Stimulated activated CD4-positive, alpha-beta T cell treated with anti-CD3 and anti-CD28 coated beads, TNF-alpha, amount 100 ng/mL, for 1 hour (primary cell): ENCODE measurements at places on chromosomes 3 and 15.

- no peak for DNase-seq
These were observed 5.0 kb downstream of the MKRN3 start for GRCh38 chr15:23570486-23570885.

- no peak for DNase-seq
These were observed 45.8 kb downstream of the IGF1R start for GRCh38 chr15:98694161-98694560.

- DNase-seq = no peak
These were observed 17.6 kb downstream of the ACAD11 start for GRCh38 chr3:132641837-132642538.

GRCh38 chr15:85112997-85113396, 131.3 kb downstream of the PDE8A start:
- no peak for DNase-seq

DNA sequence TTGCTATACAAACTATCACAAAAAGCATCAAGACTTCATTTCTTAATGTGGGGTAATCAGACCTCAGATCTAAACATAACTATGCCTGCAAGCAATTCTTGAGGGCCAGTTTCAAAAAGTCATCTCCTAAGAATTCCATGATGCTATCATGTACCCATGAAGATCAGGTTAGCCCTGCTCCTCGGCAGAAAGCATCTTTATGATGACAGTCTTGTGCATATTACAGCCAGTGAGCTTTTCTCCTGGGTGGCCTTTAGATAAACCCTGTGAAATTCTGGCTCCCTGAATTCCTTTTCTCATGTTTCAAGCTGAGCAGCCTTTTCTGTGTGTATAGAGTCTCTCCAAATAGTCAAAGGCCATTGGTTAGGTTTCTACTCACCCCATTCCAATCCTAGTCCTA, 201.9 kb upstream of the MCTP2 start:
- no peak for DNase-seq

GRCh38 chr15:40161693-40162391, 973 bp downstream of the BUB1B start:
- DNase-seq = no peak

GRCh38 chr3:17632401-17633100, 109.9 kb downstream of the TBC1D5 start:
- no peak for DNase-seq

DNA sequence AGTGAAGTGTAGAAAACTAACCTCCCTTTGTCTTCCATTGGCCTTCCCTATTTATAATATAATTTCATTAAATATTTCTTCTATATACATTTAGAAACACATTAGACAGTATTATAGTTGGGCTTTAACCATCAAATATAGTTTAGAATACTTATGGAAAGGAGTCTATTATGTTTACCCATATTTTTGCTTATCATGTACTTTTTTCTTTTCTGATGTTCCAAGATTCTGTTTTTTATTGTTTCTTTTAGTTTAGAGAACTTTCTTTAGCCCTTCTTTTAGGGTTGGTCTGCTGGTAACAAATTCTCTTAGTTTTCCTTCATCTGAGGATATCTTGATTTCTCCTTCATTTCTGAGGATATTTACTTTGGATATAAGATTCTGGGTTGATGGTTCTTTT, 23.7 kb downstream of the SH3GL3 start:
- no peak for DNase-seq

GRCh38 chr3:12759693-12760565, 870 bp upstream of the TMEM40 start:
- no peak for DNase-seq

GRCh38 chr15:29242456-29243242, 27.0 kb downstream of the NSMCE3 start:
- no peak for DNase-seq

DNA sequence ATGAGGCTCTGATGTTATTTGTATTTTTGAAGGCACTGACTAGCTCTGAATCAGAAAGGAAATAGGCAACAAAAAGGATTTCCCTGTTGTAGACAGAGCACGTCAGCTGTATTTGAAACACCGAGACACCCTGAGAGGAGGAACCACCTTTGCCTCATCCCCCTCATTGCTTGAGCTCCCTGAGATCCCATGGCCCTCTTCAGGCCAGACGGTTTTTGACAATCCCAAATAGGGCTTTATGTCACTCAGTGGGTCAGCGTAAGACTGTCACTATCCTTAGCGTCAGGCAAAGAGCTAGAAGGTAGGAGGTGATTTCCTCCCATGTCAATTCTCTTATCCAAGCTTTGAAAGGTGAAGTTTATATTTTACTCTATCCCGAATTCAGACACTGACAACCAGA, 254.3 kb downstream of the ZNF621 start:
- DNase-seq = no peak

DNA sequence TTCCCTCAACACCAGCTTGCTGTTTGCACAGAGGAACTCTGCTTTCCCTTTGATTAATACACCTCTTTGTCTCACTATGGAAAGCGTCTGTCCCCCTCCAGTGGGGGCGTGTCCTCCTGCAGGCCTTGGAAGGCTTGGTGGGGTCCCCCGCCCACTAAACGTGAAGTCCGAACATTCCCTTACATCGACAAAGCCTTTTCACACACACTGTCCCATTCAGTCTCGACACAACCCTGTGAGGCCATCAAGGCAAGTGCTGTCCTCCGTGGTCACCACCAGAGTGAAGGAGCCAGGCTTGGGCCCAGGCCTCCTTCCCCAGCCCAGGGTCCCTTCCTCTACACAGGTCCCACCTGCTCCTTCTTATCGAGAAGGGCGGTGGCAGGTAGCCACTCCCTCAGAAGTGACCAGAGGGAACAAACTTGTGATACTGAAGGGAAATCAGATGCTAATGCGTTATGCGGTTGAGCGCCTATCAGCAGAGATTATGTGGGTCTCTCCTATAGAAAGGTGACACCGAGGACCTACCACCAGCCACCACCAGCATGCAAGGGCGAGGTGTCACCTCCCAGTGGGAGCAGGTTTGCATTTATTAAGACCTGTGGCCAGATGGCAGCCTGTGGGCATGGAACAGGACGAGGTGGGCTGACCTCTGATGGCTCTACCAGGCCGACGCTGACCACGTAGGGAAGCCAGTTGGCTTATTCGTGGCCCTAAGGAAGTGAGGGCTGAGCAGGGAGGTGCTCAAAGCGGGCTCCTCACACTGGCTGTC, 6.6 kb downstream of the NRROS start:
- no peak for DNase-seq

GRCh38 chr15:68704496-68705021, 116.1 kb downstream of the ANP32A start:
- no peak for DNase-seq

DNA sequence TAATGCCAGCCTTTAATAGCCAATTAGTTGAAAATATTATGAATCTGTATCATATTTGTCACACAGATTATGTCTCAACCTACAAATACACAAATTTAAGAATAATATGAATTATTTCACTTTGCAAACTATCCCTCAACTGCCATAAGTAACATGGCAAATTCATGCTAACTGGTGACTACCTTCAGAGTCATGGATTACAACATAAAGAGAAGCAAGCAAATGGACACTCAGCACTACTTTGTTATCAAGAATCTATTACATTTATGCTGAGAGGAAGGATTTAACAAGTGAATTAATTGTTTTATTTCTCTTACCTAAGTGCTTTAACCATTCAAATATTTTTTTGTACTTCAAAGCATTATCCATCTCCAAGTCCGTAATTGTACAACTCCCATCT, 103.1 kb upstream of the BCL6 start:
- no peak for DNase-seq
